ENCODE measurements at places on chromosomes 4 and X.

DNA sequence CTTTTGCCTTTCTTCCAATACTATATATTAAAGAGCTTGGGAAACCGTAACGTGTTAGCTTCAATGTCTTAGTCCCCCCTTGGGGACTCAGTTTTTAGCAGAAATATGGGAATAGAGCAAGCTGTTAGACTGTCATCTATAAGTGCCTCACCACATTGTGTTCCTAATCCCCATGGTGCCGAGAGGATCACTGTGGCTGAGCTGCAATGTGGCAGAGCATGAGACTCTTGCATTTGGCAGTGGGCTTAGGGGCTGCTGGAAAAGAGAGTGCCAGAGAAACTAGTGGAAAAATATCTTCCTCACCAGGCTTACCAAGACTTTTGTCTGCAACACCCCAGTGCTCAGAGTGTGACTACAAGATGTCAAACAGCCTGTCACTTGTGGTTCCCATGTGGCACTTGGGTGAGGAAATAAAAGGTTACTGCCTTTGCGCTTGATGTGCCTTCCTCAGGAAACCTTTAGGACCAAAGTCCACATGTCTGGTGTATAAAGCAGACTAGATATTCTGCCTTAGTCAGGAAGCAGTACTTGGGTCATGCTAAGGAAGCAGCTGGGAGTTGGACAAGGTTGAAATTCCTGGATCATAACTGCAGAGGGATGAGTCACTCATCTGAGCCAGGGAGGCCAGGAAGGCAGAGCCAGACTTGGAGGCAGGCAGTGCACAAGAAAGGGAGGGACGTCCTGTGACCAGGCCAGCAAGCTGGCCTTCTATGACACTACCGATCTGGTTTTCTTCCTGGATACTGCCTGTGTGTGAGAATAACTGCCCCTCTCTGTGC, 9.7 kb upstream of the MAGEA4 start:
- DNase-seq, result no peak

DNA sequence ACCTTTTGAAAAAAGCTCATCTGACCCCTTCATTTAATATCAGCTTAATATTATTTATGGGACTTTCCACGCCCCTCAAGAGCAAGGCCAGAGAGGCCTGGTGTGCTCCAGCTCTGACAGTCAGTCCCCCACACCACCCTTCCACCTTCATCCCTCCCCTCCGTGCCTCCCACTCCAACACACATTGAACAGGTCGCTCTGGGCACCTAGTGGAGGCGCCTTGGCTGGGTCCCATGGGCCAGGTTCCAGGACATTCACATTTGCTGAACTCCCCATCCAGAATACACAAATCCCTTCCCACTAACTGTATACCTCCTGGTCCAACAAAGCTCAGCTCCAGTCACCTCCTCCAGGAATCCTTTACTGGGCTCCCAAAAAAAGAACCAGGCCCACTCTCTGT, 137.5 kb downstream of the BCOR start:
- DNase-seq, result no peak

DNA sequence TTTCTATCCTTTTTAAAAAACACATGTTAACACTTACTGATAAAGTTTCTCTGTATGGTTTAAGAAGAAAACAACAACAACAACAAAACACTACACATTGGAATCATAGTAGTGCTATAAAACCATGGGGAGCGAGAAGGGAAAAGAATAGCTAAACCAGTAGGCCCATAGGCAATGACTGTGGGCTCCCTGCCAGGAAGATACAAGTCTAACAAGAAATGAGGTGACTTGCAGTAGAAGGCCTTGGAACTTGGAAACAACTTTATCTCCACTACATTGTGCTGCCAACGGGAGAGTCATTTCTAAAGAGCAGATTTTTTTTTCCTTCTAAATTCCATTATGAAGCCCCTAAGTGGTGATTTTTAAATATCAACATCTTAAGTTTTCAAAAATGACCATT, 78.0 kb downstream of the GPC4 start:
- no peak for DNase-seq

- DNase-seq, result no peak
Measured at GRCh38 chr4:167339781-167340180, 105.5 kb upstream of the SPOCK3 start.

GRCh38 chr4:10810411-10810810, 125.8 kb upstream of the CLNK start:
- DNase-seq, result no peak

DNA sequence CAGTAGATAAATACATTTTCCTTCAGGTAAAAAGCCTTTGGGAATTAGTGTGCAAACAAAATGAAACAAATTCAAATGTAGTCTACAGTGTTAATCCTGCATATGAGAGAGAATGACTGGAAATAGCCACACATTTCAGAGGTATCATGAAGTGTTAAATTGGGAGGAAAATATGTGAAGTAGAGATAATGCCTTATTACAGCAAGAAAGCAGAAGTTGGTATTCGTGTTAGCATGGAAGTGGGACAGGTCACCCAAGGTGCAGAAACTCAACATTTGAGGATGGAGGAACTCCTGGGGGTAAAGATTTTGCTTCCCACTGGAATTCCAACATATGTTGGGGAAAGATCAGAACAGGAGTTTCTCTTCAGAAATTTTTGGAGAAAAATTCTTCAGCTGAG, 51.3 kb downstream of the EMCN start:
- no peak for DNase-seq

DNA sequence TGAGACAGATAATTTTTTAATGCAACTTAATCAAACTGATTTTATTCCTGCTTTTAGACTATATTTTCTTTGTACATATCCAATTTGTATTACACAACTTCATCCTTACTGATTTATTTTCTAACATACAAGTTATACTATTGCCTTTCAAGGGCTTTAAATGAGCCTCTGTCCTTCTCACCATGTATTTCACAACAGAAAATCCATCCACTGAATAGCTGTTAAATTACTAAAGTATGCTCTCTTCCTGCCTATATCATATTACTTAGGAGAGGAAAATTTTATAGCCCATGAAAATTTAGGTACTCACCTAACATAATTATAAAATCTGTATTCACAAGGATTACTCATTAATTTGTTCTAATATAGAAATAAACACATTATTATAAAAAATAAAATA, 528.6 kb downstream of the ANKRD50 start:
- no peak for DNase-seq

GRCh38 chrX:113274791-113275190, 434.2 kb upstream of the AMOT start:
- no peak for DNase-seq

GRCh38 chrX:96756491-96756890, 71.8 kb downstream of the DIAPH2 start:
- DNase-seq, result no peak

DNA sequence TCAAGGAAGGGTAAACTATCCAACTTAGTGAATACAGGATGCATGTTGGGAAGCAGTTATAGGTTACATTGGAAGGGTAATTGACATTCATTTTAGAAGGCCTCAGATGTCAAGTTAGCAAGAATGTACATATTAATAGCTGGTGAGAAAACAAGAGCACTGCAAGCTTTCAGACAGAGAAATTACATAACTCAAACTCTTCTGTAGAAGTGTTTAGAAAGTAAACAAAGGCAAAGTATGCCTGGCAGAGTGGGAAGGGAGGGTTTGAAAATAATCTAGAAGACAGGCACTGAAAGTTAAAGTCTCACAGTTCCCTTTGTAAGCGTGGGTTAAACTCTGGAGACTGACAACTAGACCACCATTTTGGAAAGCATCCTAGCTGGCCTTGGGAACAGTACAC, 406.2 kb downstream of the ANKRD50 start:
- no peak for DNase-seq

GRCh38 chr4:175271010-175271630, 353.0 kb downstream of the ADAM29 start:
- DNase-seq, result no peak

DNA sequence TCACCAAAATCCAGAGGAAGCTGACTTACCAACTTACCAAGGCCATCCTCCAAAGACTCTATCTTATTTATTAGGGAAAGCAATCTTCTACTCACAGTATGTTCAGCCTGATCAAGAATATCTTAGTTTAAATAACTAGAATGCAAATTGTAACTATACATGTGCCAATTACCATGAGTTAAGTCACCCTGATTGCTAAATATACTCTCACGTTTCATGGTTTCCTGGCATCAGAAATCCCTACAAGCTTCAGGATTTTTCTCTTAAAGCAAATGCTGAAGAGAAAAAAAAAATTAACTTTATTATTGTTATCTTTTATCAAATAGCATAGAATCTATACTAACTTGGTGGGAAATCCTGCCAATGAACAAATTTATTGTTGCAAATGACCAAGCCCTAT, 63.0 kb upstream of the MXD4 start:
- no peak for DNase-seq

DNA sequence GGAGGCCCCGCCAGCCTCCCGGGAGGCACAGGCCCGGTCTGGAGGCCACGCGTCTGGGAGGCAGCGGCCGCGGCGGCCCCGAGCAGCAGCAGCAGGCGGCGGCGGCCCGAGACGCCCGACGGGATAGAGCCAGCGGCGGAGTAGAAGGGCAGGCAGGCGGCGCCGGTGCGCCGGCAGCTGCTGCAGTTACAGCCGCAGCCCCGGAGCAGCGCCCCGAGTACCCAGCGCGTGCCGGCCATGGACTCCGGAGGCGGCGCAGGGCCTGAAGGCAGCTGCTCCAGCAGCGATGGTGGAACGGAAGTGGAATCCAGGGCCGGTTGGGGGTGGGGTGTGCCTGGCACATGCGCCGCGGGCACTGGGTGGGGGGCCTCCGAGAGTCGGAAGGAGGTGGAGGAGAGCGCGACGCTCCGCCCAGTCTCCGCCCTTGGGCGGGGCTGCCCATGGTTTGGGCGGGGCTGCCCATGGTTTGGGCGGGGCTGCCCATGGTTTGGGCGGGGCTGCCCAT, at the start of gene GRSF1:
TSS of gene GRSF1 (minus strand) at position 302 of the 505 bp plus-strand sequence. CDS start at position 239, 63 bp downstream.
- DNase-seq, result peak; percentile 66

DNA sequence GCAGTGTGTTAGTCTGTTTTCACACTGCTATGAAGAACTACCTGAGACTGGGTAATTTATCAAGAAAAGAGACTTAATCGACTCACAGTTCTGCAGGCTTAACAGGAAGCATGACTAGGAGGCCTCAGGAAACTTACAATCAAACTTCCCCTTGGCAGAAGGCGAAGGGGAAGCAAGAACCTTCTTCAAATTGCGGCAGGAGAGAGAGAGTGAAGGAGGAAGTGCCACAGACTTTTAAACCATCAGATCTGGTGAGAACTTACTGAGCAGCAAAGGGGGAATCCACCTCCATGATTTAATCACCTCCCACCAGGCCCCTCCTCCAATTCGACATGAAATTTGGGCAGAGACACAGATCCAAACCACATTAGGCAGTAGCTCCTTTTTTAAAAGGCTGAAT, 59.2 kb upstream of the LEF1 start:
- no peak for DNase-seq

DNA sequence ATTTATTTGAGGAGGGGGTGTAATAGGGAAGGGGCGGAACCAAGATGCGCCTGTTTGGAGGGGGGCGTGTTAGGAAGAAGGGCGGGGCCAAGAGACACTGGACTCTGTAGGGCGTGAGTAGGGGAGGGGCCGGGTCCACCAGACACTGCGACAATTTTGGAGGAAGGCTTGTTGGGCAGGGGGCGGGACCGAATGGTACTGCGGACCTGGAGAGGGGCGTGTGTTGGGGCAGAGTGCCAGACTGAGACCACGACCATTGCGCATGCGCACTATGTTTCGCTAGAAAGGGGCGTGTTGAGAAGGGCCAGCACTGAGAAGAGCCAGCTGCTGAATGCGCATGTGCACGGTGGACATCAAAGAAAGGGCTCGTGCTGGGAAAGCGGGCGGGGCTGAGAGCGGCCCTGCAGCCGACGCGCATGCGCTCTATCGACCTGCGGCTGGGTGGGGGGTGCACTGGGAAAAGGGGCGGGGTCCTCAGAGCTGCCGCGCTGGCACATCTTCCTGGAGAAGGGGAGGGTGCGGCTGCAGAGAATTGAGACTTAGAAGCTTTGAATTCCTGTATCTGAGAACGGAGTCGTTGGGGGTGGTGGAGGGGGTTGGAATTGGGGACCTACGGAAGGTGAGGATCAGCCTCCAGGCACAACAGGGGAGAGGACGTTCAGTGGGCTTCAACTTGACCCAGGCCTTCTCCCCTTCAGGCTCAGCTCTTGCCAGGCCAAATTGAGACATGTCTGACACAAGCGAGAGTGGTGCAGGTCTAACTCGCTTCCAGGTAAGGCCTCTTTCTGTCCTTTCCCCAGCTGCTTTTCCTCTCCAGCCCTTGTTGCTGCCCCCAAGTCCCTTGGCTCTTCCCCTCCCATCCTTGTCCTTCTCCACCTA, 1.3 kb downstream of the MAGED2 start:
- DNase-seq, result peak; percentile 95

- no peak for DNase-seq
Measured at GRCh38 chrX:31819455-31819854, 747.6 kb upstream of the FTHL17 start.

GRCh38 chrX:85244450-85245211, 840 bp downstream of the ZNF711 start:
- no peak for DNase-seq

- no peak for DNase-seq
Measured at GRCh38 chrX:132740316-132741123, 217.9 kb downstream of the HS6ST2 start.

GRCh38 chrX:13257223-13258051, 62.4 kb downstream of the ATXN3L start:
- DNase-seq, result no peak

DNA sequence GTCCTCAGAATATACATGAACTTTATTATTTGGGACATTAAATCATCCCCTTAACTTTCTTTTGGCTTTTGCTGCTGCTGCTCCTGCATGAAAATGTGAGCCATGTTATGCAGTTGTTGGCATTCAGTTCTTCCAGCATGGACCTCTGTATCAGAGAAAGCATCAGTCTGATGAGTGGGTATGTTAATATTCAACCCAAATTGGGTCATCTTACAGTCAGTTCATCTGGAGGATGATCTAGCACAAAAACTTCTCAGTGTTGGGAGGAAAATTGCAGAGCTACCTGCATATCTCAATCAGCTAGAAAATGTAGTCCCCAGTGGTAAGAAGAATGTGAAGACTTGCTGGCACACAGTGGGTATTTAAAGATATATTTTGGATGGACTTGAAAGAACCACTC, 96.7 kb downstream of the IL1RAPL2 start:
- DNase-seq, result no peak

Measured in NCI-H2107 (cell line).